ENCODE measurements at places on chromosomes 13 and 19. TPM values are rescaled to one million over a fixed set of nuclear protein-coding genes. Genes with fewer than 3 reads are reported as not detected.

EFNA2 gene
- total RNA-seq = not detected

ZNF575 gene
- not detected for total RNA-seq

ISOC2 gene
- 103 TPM for total RNA-seq

GARIN5A gene
- total RNA-seq = not detected

LMTK3 gene
- total RNA-seq = not detected

DNA sequence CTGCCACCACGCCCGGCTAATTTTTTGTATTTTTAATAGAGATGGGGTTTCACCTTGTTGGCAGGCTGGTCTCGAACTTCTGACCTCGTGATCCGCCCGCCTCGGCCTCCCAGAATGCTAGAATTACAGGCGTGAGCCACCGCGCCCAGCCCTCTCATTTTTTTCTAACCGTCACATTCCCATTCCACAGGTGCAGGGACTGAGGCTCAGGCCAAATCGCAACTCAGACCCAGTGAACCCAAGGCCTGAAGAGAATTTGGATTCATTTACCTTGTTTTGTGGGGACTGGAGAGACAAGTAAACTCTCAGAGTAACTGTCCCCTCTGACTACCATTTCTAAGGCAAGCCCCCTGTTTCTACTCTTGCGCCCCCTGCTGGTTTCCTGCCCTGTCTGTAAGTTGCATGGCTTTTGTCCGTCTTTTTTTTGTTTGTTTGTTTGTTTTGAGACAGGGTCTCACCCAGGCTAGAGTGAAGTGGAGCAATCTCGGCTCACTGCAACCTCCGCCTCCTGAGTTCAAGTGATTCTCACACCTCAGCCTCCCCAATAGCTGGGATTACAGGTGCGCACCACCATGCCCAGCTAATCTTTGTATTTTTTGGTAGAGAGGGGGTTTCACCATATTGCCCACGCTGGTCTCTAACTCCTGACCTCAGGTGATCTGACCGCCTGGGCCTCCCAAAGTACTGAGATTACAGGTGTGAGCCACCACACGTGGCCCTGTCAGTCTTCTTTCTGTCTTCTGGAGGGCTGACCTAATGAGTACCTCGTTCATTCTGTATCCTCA is 2.3 kb upstream of the STRN4 start:
- H3K27ac ChIP-seq = no peak overlapping the region
- H3K36me3 ChIP-seq = peaks cover 6% of the 10 kb centered on the region
- DNase-seq = peak; percentile 73
- no peaks in the 10 kb centered on the region for H3K4me1 ChIP-seq

GRCh38 chr19:18478545-18479311 is 40.8 kb upstream of the ISYNA1 start:
- peak; percentile 93 for DNase-seq
- H3K27ac ChIP-seq = peak overlapping the region; percentile 87
- H3K4me3 ChIP-seq = no peak overlapping the region

DNA sequence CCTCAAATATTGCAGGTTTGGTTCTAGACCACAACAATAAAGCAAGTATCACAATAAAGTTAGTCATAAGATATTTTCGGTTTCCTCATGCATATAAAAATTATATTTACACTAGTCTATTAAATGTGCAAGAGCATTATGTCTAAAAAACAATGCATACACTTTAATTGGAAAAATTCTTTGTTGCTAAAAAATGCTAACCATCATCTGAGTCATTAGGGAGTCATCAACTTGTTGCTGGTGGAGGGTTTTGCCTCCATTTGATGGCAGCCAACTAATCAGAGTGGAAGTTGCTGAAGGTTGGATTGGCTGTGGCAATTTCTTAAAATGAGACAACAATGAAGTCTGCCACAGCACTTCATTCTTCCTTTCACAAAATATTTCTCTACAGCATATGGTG is 422.3 kb upstream of the GPC6 start:
- H3K4me1 ChIP-seq = peaks cover 13% of the 10 kb centered on the region
- no peaks in the 10 kb centered on the region for H3K27me3 ChIP-seq
- H3K4me3 ChIP-seq = no peak overlapping the region
- DNase-seq = peak; percentile 54
- no peak overlapping the region for H3K27ac ChIP-seq

DNA sequence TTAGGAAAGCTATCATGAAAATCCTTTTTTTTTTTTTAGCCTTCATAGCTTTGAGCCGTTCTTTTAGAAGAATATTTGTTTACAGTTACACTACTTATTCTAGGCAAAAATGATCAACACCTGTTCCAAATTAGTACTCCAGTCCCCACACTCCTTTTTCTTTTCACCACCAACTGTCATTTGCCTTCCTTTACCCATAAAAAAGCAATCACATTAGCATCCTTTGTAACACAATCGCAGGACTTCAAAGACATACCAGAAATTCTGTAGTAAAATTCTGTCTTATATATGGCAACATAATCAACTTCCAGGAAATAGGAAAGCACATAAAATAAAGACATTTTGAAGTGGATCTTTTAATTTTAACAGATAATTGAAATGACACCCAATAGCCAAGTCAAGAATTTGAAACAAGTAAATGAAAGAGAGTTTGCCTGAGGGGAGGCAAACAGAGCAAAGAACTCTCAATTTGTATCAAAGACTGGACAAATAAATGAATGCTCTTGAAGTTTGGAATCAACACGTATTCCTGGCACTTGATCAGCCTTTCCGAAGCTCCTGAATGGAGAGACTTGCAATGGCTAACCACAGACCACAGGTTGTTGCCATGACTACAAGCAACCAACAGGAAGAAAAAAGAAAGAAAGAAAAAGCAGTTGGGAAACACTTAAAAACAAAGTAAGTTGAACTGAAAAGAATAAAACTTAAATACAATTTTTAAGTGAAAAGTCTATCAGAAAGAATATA is 206.8 kb downstream of the PCDH9 start:
- H3K27me3 ChIP-seq = no peaks in the 10 kb centered on the region
- no peaks in the 10 kb centered on the region for H3K4me1 ChIP-seq
- no peak for DNase-seq
- no peak overlapping the region for H3K4me3 ChIP-seq

GRCh38 chr13:65889368-65889767 is 1340.8 kb downstream of the PCDH9 start:
- H3K27ac ChIP-seq = no peak overlapping the region
- DNase-seq = no peak
- H3K27me3 ChIP-seq = no peaks in the 10 kb centered on the region
- no peaks in the 10 kb centered on the region for H3K4me1 ChIP-seq
- no peak overlapping the region for H3K4me3 ChIP-seq

DNA sequence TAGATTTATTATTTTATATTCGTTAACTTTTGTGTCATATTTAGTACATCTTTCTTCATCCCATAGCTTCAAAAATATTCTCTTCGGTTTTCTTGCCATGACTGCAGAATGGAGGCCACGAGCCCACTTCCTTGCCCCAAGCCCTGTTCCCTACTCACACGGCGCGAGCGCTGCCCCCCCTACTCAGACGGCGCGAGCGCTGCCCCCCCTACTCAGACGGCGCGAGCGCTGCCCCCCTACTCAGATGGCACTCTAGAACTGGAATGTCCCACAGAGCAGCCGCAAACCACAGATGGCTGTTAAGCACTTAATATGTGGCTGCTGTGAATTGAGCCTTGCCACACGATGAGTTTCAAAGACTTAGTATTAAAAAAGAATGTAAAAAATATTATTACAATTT is 102.2 kb upstream of the PEG3 start:
- no peaks in the 10 kb centered on the region for H3K36me3 ChIP-seq
- H3K4me3 ChIP-seq = no peak overlapping the region
- peak; percentile 2 for DNase-seq
- no peaks in the 10 kb centered on the region for H3K4me1 ChIP-seq

DNA sequence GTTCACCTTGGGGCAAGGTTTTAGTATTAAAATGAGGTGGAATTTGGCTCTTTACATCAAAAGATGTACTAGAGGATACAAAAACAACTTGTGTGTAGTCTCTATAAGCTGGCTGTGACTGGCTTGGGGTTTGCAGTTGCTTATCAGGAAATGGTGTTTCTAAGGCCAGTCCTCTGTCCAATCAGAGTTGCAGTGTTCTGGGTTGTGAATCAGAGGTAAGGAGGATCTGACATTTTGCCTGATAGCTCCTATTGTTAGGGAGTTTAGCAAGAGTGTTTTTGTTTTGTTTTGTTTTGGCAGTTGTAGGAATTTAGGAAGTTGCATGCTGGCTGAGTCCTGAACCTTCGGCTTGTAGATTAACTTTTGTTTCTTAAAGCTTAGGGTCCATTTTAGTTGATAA is 20.1 kb upstream of the ESD start:
- no peaks in the 10 kb centered on the region for H3K27me3 ChIP-seq
- H3K36me3 ChIP-seq = no peaks in the 10 kb centered on the region
- H3K4me1 ChIP-seq = no peaks in the 10 kb centered on the region
- H3K27ac ChIP-seq = no peak overlapping the region

GRCh38 chr19:8238251-8238650 is 29.1 kb downstream of the CERS4 start:
- H3K4me1 ChIP-seq = peaks cover 6% of the 10 kb centered on the region
- no peak overlapping the region for H3K4me3 ChIP-seq
- DNase-seq = no peak
- H3K27me3 ChIP-seq = no peaks in the 10 kb centered on the region
- H3K27ac ChIP-seq = no peak overlapping the region

- H3K36me3 ChIP-seq = no peaks in the 10 kb centered on the region
- H3K27ac ChIP-seq = no peak overlapping the region
- DNase-seq = no peak
- H3K4me3 ChIP-seq = no peak overlapping the region
- no peaks in the 10 kb centered on the region for H3K27me3 ChIP-seq
Measured at GRCh38 chr13:21948769-21949474, 278.0 kb downstream of the FGF9 start.

DNA sequence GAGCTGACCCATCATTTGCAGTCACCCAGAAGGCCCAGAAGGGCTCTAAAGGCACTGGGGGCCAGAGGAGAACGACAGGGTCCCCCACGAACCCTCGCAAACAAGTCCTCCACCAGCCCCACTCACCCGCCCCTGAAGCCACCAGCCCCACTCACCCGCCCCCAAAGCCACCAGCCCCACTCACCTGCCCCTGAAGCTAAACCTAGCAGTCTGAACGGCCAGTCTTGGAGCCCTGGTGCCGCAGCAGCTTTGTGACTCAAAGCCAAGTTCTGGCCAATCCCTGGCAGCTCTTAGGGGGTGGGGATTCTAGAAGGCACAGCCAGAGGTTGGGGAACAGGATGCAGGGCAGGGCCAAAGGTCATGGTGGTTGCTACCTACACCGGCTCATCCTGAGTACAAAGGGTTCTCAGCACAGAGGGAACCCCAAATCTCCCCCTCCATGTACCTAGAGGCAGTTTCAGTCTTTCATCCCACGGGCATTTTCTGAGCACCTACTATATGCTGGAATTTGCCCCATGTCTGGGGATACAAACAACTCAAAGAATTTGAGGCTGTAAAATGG is at the start of gene IQCN:
IQCN (minus strand) TSS at position 234 of the 562 bp plus-strand sequence. CDS start 4,974 bp downstream, outside the sequence.
- H3K4me1 ChIP-seq = peaks cover 28% of the 10 kb centered on the region
- no peaks in the 10 kb centered on the region for H3K27me3 ChIP-seq
- H3K36me3 ChIP-seq = peaks cover 8% of the 10 kb centered on the region
- H3K27ac ChIP-seq = peak within 1 kb of the TSS; percentile 88
- peak within 1 kb of the TSS; percentile 9 for H3K4me3 ChIP-seq

DNA sequence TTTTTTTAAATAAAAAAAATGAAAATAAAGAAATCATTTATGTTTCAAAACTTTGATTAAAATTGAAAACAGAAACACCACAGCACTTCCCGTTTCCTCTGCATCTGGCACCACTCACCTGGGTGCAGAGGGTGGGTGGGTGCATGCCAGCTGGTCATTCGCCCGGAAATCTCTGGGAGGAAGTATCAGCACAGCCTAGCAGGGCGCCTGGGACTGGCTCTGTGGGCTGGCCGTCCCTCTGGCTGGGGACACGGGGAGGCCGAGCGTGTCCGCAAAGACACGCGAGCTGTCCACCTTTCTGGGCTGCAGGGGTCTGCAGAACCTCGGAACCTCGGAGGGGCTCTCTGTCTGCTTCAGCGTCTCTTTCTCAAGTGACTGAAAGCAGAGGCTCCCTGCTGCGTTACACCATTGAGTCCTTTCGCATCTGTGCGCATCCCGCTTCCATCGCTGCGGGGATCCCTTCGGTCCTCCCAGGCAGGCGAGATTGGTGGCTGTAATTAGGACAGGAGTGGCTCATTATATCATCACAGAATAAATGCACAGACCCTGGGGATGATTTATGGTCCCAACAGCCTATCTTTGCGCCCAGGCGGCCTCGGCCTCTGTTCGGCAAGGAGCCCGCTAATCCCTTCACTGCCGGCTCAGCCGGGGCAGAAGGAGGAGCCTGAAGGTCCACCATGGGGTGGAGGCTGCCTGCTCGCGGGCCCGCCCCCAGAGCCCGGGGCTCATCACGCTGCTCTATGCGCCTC is 17.2 kb downstream of the CRTC1 start:
- H3K27me3 ChIP-seq = no peaks in the 10 kb centered on the region
- H3K27ac ChIP-seq = peak overlapping the region; percentile 49
- peaks cover 6% of the 10 kb centered on the region for H3K4me1 ChIP-seq
- H3K4me3 ChIP-seq = peak overlapping the region; percentile 70
- no peaks in the 10 kb centered on the region for H3K36me3 ChIP-seq

- no peaks in the 10 kb centered on the region for H3K36me3 ChIP-seq
- peaks cover 12% of the 10 kb centered on the region for H3K4me1 ChIP-seq
- DNase-seq = peak; percentile 39
- H3K27me3 ChIP-seq = no peaks in the 10 kb centered on the region
- peak overlapping the region; percentile 83 for H3K27ac ChIP-seq
Measured at GRCh38 chr19:56118666-56119581, 2.2 kb downstream of the ZNF787 start.

DNA sequence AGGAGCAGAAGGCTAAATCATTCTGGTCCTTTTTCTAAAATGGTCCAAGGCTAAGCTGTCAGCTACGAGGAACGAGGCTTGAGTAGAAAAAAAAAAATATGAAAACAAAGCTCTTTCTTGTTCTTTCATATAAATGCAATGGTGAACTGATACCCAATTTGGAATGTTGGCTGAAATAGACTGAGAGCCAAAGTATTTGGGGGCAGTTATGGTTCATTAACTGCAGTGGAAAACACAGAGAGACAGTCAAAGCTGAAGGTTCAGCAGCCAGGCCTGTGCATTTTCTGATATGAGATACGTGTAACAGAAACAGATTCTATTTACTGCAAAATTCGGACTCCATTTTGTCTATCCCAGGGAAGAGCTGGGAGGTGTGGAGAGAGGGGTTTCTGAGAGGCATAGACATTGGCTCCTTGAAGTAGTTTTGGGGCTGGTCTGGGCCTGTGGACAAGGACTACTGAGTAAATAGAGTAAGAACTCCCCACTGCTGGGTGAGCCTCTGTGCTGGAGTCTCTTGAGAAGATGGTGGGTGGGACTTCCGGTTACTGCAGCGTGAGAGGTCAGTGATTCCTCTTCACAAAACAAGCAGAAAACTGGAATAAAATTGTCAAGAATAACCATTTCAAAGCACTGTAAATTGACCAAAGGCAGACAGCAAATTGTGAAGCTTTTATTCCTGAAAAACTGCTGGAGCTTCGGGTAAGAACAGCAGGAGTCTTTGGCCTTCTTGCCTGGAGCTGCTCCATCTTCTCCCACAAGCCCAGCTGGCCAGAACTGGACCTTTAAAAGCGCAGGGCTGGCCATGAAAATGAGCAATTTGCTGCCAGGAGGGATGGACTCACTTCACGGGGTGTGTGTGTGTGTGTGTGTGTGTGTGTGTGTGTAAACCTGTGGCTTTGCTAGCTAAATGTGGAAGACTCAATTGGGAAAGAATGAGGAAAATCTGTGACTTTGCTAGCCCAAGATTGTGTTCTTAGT is 43.1 kb upstream of the CNMD start:
- H3K4me1 ChIP-seq = no peaks in the 10 kb centered on the region
- H3K27me3 ChIP-seq = no peaks in the 10 kb centered on the region

- no peak for DNase-seq
- H3K4me3 ChIP-seq = no peak overlapping the region
- H3K27me3 ChIP-seq = no peaks in the 10 kb centered on the region
- no peaks in the 10 kb centered on the region for H3K36me3 ChIP-seq
- H3K27ac ChIP-seq = no peak overlapping the region
Measured at GRCh38 chr13:92313382-92313781, 913.2 kb upstream of the GPC6 start.

All from GM23248 (cell line).